Activated CD8-positive, alpha-beta memory T cell treated with anti-CD3 and anti-CD28 coated beads for 1 hour (primary cell): ENCODE measurements at places on chromosomes 12 and 14.

DNA sequence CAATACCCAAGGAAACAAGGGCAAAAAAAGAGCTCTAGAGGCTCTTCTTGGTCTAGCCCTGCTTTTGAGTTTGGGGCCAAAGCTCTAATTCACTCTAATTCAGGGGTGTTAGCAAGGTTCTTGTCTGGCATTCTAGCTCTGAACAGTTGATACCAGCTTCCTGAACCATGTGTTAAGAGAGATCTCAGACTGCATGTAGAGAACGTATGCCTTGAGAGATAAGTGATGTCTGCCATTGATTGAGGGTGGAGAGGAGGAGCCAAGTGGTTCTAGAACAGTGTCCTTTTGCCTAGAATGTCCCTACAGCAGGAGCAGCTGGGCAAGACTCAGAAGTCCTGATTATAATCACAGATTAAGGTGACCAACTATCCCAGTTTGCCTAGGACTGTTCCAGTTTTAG, 18.2 kb upstream of the POC1B start:
- DNase-seq, result no peak

GRCh38 chr12:64723630-64724029, 35.6 kb downstream of the GNS start:
- no peak for DNase-seq

DNA sequence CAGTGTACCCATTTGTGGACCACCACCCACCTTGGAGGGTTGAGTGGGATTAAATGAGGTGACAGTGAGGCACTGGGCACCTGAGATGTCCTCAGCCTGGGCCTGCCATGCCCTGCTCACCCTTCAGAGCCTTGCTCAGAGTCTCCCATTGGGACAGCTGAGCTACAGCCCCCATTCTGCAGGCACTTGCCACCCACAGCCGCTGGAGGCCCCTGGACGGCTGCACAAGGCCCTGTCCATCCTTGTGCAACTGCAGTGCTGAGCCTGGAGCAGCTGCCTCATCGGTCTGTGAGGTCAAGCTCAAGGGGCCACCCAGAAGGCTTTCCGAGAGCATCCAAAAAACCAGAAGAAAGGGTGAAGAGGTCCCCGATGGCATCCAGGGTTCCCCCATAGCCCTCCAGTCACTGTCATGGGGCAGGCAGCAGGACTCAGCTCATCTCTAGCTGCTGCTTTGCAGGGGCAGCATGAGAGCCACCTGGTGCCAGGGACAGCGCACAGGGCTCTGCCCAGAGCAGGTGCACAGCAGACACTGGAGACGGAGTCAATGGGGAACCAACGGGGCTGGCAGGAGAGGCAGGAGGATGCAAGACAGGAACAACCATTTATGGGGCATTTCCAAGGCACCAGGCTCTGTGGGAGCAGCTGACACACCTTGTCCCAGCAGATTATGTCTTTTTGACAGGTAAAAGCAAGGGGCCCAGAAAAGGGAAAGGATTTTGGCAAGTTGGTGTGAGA, 84.6 kb downstream of the ARL6IP4 start:
- DNase-seq, result no peak

GRCh38 chr12:59742841-59743240, 147.0 kb downstream of the SLC16A7 start:
- DNase-seq, result no peak

DNA sequence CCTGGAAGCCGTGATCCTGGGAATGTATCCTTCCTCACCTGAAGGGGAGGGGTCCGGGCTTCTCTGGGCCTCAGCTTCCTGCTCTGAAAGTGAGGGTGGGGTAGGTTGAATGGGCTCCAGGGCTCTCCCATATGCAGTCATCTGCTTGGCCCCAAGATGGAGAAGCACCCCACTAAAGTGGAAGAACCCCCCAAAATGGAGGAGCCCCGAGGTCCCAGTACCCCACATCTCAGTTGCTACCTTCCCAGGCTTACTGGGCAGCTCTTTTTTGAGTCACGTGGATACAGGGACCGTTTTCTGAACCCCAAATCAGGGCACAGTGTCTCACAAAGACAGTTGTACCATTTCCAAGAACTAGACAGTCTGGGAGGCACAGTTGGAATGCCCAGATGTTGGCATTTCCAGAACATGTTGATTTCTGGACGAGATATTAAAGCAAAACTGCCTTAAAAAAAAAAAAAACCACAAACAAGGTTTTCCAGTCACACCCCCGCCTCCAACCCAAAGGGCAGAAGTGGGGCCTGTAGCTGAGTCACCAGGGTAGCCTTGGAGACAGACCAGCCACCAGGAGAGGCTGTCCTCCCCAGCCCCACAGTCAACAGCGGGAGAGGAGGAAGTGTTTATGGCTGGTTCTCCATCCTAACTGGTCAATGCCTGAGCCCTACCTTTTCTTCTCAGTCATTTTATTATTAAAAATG, 12.1 kb downstream of the VASH1 start:
- DNase-seq, result no peak

DNA sequence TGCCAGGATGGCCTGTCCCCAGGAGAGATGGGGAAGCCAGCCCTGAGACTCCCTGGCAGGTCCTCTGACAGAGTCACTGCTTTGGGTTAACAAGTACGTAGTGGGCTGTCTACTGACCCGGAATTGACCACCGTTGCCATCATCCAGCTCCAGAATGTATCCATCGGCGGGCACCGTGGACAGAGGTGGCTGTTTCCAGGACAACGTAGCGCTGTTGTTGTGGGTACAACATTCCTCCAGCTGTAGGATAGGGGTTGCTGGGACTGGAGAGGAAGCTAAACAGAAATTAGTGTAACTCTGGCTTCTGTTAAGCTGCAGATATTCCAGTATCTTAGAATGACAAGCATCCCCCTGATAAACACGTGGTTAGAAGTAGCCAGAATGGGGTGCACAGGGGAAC, 56.3 kb upstream of the PYGL start:
- DNase-seq, result no peak

GRCh38 chr12:104547235-104547634, 90.5 kb downstream of the CHST11 start:
- no peak for DNase-seq

DNA sequence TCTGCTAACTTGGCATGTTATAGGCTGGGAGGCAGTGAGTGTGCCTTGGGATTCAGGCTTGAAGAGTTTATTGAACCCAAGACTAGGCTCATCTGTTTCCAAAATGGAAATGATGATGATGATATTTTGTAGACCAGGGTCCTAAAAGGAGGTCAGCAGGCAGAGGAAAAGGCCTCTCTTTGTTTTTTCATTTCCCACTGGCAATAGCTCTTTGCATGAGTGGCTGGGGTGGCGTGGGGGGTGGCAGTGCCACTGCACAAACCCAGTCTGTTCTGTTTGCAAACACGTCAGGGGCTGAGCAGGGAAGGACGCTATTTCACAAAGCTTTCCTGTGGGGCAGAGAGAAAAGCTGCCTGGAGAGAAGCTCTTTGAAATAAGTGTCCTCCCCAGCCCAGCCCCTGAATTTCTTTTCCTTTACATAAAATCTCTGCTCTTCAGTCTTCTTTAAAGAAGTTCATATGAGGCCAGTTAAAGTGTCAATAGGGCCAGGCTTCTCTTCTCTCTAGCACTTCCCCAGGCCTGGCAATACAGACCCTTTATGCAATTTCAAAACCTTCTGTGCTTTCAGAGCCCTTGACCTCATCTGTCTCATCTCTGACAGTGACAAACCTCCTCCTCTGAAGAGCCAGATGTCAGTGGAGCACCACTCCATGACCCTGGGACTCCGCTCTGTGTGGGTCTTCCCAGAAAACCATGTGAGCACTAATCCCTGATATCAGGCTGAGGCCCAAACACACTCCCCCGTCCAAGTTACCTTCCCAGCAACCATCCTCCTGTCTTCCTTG, 72.8 kb downstream of the ZNF664 start:
- DNase-seq, result no peak

DNA sequence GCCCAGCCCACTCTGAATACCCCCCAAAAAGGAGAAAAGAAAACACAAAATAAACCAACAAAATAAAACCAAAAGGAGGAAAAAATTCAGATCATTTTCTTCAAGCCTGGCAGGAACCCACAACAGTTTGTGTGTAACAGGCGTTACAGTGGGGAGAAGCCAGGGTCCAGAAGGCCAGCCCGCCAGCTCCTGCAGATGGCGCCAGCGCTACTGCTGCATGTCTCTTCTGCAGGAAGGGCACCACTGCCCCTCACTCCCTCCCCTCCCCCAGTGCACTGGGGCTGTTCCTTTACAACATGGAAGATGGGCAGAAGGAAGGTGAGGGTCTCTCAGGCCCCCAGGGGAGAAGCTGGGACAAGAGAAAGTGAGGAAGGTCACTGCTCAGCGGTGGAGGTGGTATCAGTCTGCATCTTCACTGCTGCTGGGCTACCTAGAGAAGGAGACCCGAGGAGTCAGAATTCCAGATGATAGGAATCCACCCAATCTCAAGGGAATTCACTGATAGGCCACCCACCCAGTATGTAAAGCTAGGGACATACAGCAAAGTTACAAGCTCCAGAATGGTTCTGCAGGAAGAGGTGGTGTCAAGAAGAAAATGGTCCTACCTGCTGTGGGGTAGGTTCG, 2.3 kb upstream of the NOP2 start:
- DNase-seq, result no peak

- no peak for DNase-seq
These were observed at the start of gene OR4Q3 for GRCh38 chr14:19743256-19743655. Gene OR4Q3 (plus strand): TSS chr14:19743571.

DNA sequence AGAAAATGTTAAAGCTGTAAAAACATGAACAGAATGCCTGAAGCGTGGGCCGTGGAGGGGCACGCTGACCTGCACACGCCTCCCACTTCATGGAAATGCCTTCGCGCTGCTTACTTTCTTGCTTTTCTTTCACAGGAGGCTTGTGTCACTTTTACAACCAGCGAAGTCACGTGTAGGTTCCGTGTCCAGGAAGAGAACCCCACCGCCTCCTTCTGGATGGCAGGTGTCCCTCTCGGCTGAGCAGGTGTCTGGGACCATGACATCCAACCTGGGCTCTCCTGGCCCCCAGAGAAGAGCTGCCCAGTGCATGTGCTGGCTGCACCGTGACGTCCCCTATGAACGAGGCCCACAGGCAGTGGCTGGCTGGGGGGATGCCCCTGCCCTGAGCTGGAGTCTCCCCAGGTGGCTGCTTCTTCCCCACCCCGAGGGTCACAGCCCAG, 345.0 kb upstream of the SFSWAP start:
- DNase-seq, result no peak

DNA sequence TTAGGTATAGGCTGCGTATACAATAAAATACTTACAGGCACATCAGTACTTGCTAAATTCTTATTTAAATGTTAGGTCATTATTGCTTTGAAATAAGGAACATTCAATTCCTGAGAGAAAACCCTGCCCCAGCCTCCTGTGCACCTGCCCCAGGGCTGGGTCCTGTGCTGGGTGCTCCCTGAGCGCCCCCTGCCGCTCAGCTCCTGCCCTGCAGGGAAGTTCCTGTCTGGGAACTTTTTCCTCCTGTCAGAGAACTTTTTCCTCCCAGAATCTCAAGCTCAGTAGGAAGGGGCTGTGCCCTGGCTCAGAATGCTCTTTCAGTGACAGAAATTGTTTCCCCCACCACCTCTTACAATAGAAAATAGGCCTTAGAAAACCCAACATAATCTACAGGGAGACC, 751.1 kb downstream of the TMEM121 start:
- DNase-seq, result no peak

- no peak for DNase-seq
These were observed 1.7 kb downstream of the ORAI1 start for GRCh38 chr12:121628037-121628436.

GRCh38 chr14:88342980-88343379, 19.9 kb upstream of the KCNK10 start:
- DNase-seq, result no peak

DNA sequence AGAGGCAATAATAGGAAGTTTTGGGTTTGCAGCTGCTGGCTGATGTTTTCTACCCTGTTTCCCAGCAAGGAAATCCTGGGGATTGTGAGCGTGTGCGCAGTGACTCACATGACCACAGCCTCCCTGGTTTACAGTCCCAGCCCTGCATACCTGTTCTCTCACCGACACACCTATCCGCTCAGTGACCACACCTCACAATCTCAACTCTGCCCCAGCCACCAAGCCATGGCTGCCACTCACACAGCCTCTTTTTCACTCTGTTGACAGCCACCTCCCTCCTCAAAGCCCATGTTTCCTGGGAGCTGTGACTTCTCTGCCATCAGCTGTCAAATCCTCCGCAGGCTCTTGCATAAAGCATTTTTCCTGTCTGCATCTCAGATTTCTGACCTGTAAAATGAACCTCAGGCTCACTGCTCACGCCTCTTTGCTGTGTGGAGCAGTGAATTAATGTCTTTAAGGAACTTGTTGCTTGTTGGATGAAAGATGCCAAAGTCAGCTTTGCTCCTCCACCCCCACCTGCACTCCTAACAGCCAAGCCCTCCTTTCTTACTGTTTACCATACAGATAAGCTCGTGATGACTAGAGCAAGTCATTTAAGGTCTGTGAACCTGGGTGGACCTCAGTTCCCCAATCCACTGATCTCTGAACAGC, 43.5 kb downstream of the B4GALNT3 start:
- no peak for DNase-seq

DNA sequence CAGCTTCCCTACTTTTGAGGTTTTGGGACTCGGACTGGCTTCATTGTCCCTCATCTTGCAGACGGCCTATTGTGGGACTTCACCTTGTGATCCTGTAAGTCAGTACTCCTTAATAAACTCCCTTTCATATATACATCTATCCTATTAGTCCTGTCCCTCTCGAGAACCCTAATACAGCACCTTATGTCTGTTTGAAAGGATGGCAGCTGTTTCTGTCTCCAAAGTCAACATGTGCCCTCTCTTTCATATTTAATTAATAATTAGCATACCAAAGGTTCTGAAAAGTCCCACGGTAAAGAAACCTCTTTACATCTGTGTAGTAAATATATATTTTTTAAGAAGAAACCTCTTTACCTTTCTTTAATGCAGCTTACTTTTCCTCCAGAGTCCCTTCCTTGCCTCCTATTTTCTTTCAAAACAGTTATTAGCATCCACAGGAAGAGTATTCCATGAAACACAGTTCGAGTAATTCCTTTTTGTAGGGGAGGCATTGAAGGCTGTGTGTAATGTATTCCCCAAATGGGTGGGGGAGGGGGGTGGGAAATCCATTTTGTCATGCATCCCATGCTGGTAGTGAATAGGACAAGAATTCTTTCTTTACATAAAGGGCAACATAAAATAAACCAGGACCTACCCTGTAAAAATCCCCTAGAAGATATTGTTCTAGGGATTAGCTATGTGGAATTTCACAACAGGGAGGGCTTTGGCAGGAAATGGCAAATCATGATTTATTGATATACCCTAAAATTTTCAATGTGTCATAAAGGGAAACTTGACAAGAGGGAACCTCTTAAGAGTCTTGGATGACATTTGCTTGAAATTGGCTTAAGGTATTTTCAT, 241.5 kb downstream of the SUDS3 start:
- no peak for DNase-seq

DNA sequence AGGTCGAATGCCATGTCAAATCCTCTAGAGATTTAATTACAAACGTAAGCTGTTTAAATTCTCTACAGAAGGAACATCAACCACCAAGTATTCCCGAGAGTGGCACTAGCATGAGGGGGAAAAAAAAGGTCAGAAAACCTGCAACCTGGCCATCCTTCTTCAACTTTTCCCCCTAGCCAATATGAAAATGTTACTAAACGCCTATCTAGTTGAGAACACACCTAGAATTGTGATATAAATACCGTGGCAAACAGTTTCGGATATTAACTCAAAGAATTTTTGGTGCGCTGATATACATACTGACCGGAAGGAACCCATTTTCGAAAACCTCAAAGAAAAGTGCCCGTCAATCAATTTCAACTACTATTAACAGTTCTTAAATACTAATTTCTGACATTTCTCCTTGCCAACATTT, 1.8 kb downstream of the HNRNPC start:
- DNase-seq, result no peak
